ENCODE measurements at places on chromosomes 3 and 15. TPM values are rescaled to one million over a fixed set of nuclear protein-coding genes. Genes with fewer than 3 reads are reported as not detected.

Gene ZNF860
- not detected for total RNA-seq

Gene GOLGA8M
- total RNA-seq: 1.9 TPM

Gene RAD51
- total RNA-seq: 1.5 TPM

Gene ACOX2
- total RNA-seq: not detected

Gene ZPLD1
- total RNA-seq: not detected

Gene PLOD2
- not detected for total RNA-seq

Gene AMOTL2
- total RNA-seq: not detected

Gene TRMT10C
- total RNA-seq: 51.2 TPM

Gene HACL1
- 26.6 TPM for total RNA-seq

Gene TMEM158
- not detected for total RNA-seq

Gene THRB
- not detected for total RNA-seq

Gene C3orf49
- total RNA-seq: not detected

Gene B3GALNT1
- 0.20 TPM for total RNA-seq

GRCh38 chr3:42876940-42877720 is 1.5 kb upstream of the CYP8B1 start:
- no peak for DNase-seq

- DNase-seq: peak; percentile 41
Measured at GRCh38 chr3:13040361-13041074, 32.7 kb downstream of the IQSEC1 start.

DNA sequence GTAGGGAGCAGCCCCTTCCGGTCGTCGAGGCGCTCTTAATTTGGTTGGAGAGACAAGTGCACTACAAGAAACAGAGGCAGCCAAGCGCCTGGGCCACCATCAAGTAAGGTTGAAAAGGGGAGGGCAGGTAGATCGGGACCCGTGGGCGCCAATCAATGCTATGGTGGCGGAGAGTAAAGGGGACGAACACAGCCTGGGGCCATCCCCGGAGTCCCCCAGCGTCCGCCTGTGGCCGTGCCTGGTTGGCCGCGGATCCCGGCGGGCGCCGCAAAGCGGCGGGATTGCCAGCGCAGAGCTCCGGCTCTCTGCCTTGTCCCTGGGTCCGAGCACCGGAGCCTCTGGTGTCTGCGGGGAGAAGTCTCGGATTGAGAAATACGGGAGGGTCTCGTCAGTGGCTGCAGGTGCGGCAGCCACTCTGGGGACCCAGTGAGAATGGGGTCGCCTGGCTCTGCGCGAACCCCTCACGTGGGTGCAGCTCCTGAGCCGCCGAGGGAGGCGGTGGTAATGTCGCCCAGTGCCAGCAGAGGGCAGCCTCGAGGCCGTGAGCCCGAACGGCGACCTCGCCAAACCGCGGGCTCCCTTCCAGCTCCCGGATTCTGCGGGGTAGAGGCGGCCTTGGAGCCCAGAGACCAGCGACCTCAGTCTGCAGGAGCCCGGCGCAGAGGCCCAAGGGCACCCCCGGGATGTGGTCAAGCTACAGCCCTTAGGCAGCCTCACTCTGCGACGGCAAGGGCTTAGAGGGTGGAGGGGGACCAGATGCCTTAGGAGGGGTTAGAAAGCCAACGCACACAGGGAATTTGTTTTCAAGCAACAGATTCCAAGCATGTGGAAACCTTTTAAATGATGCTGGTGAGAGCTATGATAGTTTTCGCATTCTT is 10.8 kb downstream of the FOXL2 start:
- DNase-seq: peak; percentile 69

DNA sequence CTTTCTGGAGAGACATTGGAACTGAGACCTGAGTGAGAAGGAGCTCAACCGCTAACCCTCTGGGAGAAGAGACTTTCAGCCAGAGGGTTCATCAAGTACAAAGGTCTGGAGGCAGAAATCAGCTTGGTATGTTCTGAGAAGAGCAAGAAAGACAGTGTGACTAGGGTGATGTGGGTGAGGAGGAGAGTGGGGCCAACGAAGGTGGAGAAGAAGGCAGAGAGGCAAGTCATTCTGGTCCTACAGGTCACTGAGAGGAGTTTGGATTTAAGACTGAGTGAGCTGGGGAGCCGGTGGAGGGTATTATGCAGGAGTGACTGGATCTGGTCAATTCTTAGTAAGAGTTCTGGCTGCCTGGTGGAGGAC is 12.2 kb downstream of the XIRP1 start:
- DNase-seq: no peak

GRCh38 chr3:171772427-171773056 is 37.7 kb downstream of the PLD1 start:
- peak; percentile 16 for DNase-seq

- no peak for DNase-seq
Measured at GRCh38 chr15:89150287-89150686, 62.0 kb downstream of the ABHD2 start.

- DNase-seq: no peak
Measured at GRCh38 chr3:99499235-99500158, 138.9 kb upstream of the COL8A1 start.

DNA sequence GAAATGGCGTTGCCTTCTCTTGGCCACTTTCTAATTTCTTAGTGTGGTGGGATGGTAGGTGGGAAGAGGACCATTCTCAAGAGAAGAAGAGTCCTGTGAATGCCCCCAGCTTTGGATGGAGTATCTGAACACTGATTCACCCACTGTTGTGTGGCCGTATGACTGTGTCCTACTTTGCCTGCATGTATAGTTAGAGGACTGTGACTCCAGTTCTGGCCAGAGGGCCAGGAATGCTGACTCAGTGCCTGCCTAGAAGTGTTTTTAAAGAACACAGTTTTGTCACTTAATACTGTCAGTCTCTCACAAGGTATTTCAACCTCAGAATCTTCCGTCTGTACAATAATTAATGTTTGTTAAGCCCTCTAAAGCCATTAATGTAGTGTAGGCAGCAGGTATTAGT is 2.1 kb downstream of the SEC61A1 start:
- DNase-seq: no peak

GRCh38 chr3:123791417-123791816 is 92.7 kb downstream of the MYLK start:
- DNase-seq: no peak

DNA sequence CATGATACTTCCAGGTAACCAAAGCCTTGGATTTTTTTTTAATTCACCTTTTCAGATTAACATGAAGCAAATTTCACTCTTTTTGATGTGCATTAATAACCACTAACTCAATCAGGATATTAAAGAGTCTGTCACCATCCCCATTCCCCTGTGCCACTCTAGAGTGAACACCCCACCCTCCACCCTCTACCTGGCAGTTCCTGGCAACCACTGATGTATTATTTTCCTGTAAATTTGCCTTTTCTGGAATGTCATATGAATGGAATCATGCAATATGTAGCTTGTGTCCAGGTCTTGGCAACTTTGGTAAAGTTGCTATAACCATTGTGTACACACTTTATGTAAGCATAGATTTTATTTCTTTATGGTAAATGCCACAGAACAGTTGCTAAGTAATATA is 627.6 kb downstream of the MCTP2 start:
- no peak for DNase-seq

- no peak for DNase-seq
Measured at GRCh38 chr3:55521738-55522421, 34.8 kb upstream of the WNT5A start.

GRCh38 chr15:47565949-47566348 is 151.4 kb upstream of the SEMA6D start:
- DNase-seq: no peak

DNA sequence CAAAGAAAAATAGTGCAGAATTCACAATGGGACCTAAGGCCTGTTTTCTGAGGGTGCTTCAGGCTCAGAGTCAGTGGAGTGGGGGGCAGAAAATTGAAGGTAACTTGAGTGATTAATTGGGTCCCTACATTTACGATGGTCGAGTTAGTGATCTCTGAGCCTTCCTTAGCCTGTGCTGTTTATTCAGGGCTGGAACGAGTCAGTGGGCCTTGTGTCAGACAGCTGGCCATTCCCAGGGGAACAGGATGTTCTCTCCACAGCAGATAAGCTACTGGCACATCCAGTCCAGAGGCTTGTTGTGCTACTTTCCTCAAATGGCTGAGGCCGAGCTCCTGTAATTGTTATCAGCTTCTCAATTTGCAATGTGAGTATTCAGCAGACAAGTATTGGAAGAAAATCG is 29.2 kb upstream of the CNTN3 start:
- DNase-seq: no peak

DNA sequence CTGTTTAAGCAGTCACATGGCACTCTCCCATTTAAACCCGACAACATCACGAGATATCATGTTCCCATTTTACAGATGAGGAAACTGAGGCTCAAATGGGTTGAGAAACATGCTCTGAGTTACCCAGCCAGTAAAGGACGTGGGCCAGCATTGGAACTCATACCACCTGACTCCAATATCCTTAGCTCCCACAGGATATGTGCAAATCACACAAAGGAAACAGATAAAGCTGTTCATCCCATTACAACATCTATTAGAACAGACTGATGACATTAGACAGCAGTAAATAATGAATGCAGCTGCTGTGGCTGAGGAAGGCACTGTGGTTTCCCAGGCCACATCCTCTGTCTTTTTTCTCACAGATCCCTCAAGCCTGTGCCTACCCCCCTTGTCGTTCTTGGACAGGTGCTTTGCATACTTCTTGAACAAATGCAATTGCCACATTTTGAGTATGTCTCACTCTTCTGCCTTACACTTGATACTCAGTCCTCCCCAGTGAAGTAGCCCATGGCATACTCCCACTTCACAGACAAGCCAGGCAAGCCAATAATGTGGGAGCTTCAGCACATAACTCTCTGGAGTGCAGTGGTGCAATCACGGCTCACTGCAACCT is 17.7 kb downstream of the FRMD4B start:
- DNase-seq: no peak

DNA sequence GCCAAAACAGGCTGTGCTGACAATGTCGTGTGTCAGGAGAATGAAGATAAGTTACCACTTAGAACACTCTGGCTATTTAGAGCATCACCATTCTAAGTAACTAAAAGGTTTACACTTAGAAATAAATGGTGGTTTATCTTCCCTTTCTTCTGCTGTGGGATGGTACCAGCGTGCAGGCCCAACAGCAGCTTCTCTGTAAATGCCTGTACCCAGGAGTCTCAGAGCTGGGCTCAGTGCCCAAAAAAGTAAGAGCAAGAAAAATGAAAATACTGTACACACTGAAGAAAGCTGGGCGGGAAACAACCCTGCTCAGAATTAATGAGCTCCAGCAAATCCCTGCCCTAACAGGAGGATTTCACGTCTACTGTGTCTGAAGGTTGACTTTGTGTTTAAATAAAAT is 206.5 kb downstream of the MFSD1 start:
- DNase-seq: no peak

- no peak for DNase-seq
Measured at GRCh38 chr3:59246719-59247401, 197.0 kb upstream of the CFAP20DC start.

DNA sequence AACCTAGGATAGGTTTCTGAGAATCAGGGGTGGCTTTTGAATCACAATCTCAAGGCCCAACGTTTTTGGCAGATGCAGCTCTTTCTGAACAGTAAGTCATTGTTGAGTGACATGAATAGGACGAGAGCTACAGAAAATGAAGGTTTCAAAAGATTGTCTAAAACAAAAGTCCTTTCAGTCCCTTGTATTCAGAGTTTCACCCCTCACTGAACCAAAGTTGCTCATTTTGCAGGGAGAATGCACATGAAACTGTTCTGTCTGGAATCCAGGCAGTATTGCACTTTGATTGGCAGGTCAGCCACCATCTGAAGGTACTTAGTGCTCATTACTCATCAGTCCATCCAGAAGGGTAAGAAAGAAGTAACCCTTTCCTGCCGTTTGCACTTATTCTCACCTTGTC is 24.1 kb upstream of the RASGRP1 start:
- DNase-seq: no peak

DNA sequence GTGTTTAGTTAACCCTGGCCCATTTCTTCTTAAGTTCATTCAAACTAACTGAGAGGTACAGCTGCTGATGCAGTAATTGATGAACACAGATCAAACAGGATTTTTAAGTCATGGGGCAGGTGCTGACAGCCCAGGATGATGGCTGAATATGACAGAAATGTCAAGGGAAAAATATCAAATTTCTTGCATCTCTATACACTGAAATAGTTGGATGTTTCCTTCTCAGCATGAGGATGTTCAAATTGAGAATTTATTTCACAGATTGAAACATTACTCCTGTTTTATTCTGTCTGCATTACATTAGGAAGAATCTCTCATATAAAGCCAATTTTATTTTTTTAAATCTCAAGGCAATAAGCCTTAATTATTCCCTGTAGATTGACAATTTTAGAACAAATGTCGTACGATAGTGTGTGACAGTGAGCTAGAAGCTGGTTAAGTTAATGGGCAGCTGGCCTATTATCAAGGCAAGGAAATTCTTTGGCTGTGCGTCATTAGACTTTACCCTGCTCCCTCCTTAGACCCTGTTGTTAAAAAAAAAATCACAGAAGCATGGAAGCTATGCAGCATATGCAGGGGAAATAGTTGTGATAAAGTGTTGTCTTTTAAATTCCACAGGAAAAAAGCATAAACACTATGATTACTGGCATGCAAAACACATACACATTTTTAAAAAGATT is 183.8 kb upstream of the KCNMB2 start:
- DNase-seq: no peak

GRCh38 chr15:43879386-43880355 is 52.9 kb downstream of the WDR76 start:
- no peak for DNase-seq

DNA sequence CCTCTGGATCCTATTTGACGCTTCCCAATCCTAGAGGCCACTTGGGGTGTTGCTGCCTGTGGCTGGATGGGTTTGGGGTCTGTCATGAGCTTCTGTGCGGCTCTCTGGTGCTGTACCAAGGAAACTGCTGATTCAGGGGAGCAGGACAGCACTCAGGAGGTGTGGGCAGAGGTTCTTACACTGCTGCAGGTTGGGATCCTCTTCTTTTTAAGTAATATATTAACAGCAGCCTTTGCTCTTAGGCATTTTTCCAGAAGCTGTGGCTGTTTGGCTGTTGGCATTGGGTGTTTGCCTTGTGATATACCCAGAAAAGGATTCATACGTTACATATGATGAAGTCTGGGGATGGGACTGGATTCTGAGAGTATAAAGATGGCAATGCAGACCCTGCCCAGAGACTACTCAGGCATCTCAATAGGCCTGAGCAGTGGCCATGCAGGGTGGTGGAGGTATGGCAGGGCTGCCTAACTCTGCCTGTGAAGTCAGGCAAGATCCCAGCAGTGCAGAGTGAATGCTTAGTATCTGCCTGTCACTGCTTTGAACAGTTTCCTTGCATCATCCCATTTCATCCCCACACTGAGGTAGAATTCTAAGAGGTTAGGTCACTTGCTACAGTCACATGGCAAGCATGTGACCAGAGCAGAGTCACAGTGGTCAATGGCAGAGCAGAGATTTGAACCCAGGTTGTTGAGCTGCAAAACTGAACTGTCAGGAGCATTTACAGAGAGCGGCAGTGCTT is 3.9 kb downstream of the ABHD6 start:
- DNase-seq: no peak
